Right hindlimb (tissue), 1 donor: ENCODE measurements at places on chromosomes 3 and 15.

DNA sequence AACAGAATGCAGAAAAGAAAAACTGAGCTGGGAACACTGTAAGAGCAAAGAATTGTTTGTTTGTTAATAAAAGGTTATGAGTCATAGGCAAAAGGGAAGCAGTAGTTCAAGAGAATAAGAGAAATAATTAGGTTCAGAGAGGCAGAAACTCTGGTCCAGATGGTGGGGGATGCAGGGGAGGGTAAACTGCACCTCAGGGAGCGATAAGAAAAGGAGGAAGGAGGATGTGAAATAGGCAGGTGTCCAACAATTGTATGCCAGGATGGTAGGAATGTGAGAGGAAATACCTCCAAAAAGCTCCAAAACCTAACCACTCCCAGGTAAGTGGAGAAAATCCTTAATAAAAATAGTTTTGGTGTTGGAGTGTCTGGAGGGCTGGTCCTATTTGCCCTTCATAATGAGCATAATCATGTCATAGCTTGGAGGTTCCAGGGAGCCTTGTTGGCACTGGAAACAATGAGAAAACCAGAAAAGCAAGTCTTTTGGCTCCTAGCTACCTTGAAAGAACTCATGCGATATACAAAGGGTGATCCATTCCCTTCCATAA lies 405.4 kb upstream of the TBL1XR1 start:
- DNase-seq = no peak

GRCh38 chr15:100729461-100729860 lies 127.1 kb downstream of the ASB7 start:
- DNase-seq = no peak

- DNase-seq = no peak
These were observed 52.6 kb upstream of the SEC61A1 start for GRCh38 chr3:127999509-128000106.

DNA sequence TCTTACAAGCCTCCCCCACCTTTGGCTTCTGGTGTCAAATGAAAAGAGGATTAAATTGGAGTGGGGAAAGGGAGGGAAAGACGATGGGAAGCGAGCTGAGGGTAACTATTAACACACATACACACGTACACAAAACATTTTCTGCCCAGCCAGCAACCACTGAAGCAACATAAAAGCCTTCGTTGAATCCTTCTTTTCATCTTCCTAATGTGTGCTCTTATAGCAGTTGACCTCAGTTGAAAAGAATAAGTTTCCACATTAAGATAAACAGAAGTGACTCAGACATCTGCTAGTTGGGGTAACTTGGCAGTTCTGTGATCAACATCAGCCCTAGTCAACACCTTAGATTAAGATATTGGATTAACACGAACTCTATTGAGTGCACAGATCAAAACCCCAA lies 558.5 kb downstream of the MECOM start:
- no peak for DNase-seq

DNA sequence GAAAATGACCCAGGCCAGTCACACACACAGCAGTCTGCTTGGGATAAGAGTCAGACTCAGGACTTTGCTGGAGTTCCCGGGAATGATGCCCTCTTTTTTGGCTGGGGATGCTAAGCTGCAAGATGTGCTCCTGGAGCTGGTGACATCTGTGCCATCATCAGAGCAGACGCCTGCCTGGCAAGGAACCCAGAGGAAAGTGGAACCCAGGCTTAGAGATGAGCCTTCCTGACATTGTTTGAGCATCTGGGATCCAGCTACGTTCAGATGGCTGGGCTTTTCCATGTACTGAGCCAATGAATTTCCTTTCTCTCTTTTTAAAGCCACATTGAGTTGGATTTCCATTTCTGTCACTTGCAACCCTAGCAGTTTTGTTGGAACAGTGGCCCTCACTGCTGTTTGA lies 53.3 kb downstream of the EBLN2 start:
- DNase-seq = no peak

- no peak for DNase-seq
These were observed 3.0 kb upstream of the CD80 start for GRCh38 chr3:119562307-119562961.

- peak; percentile 45 for DNase-seq
These were observed at the start of gene TNFAIP8L3 for GRCh38 chr15:51094606-51095569. TSS of gene TNFAIP8L3 (minus strand) at chr15:51094906. CDS start at chr15:51094595, 311 bp downstream.

DNA sequence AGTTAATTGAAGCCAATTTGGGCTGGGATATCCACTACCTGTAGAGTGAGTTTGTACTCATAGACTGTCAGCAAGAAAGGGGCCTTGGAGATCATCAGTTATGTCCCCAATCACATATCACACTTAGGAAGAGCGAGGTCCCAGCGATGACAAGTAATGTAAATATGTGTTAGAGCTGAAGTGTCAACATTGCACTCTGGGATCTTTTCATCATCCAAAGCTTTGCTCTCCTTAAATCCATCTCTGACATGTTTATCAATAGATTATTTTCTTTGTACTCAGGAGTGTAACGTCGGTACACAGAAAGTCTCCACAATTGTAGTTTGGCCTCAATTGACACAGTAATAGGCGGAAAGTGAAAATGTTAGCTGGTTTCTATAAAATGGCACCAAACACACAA lies 113.7 kb upstream of the TPRG1 start:
- DNase-seq = no peak

- no peak for DNase-seq
These were observed 160.5 kb downstream of the ANO10 start for GRCh38 chr3:43461345-43461744.

DNA sequence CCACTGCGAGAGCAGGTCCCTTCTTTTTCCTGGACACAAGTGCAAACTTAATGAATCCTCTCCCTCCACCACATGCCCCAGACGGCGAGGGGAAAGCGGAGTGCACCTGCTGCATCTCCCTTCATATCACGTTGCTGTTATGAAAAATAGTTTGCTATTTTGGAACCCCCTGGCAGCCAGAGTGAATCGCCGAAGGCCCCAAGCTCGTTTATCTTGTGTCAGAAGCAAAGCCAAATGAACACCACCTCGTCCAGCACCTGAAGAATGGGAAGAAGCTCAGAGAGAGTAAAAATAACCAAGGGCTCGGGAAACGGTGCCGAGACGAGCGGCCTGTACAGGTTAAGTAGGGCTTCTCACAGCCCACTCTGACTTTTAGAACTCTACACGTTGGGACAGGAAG lies 394.6 kb upstream of the RORA start:
- no peak for DNase-seq

DNA sequence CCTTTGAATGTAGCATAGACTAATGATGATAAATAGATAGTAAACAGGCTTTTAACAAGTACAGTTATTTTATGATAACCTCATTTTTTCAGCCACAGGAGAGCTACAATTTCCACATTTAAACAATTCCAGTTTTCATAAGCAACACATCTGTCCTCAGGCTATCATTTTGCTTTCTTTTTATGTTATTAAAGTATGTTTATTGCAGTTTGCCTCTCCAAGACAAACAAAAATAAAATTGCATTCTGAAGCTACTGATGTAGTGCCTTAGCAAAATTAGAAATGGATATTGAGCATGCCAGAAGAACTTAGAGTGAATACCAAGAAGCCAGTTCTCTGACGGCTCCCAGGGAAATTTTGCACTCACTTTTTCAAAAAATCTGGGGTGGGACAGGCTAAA lies 140.6 kb upstream of the ABHD17C start:
- DNase-seq = no peak

DNA sequence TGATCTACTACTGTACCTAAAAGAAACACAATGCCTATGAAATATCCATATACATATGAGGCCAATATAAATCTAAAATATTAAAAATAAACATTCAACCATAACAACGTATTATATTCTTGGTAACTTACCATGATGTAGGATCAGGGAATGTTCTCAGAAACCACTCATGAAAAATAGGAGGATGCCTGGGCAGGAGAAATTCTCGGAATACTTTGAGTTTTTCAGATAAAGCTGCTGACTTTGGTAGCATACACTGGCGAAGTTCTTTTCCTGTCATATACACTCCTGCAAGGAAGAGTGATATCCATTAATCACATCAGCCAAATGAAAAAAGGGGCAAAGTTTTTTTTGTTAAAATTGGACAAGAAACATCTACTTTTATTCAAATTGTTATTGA lies 11.3 kb upstream of the XRN1 start:
- no peak for DNase-seq

- DNase-seq = no peak
These were observed 28.2 kb downstream of the GRM2 start for GRCh38 chr3:51735039-51735438.

- no peak for DNase-seq
These were observed 133.0 kb downstream of the XXYLT1 start for GRCh38 chr3:195137638-195138588.

- DNase-seq = no peak
These were observed 13.9 kb upstream of the SORD start for GRCh38 chr15:45009046-45009445.
